CD4-positive, alpha-beta T cell treated with Interleukin-4 for 1 hour (primary cell): ENCODE measurements at places on chromosomes 6 and 20.

- no peak for DNase-seq
Observed at GRCh38 chr6:7390226-7390878, 744 bp downstream of the RIOK1 start.

DNA sequence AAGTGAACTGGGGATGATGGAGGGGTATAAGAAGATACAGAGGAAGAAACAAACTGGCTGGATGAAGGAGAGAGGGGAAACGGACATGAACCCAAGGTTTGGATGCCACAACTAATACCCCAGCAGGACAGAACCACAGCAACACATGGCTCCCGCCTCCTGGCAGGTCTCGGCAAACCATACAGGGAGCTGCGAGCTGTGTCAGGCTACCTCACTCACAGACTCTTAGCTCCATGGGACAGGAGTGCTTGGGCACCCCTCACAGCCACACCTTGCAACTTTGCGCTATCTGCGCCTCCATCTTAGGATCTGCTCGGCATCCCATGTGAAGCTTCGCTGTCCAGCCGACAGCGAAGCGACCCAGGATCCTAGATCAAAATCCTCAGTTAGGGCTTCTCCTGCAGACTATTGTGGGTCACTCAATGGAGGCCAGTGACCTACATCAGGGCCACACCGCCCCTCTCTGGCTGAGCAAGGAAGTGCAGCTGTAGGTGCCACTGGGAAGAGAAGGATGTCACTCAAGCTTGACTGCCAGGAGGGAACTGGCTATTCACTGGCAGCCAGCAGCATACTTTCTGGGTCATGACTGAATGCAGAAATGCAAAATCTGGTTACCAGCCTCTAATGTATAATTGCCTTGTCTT, 174.4 kb upstream of the RIN2 start:
- peak; percentile 52 for DNase-seq

DNA sequence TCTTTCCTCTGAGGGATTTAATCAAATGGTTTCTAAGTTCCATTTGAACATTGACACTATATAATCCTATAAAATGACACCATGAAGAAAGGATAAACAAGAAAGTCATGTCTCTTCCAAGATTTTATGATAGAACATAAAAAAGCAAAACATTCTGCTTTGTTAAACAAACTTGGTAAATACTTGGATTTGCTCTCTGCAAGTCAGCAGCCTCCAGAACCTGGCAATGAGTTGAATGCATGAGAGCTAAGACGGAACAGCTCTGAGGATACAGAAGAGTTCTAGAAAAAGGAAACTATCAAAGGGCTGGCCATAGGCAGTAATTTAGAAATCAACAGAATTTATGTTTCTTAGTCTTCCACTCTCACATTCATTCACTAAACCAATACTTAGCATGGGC, 656.0 kb upstream of the ID4 start:
- DNase-seq, result no peak

- DNase-seq, result no peak
Observed at GRCh38 chr6:22886650-22887581, 317.6 kb downstream of the HDGFL1 start.

GRCh38 chr6:67667637-67668422, 967.3 kb upstream of the ADGRB3 start:
- DNase-seq, result no peak

DNA sequence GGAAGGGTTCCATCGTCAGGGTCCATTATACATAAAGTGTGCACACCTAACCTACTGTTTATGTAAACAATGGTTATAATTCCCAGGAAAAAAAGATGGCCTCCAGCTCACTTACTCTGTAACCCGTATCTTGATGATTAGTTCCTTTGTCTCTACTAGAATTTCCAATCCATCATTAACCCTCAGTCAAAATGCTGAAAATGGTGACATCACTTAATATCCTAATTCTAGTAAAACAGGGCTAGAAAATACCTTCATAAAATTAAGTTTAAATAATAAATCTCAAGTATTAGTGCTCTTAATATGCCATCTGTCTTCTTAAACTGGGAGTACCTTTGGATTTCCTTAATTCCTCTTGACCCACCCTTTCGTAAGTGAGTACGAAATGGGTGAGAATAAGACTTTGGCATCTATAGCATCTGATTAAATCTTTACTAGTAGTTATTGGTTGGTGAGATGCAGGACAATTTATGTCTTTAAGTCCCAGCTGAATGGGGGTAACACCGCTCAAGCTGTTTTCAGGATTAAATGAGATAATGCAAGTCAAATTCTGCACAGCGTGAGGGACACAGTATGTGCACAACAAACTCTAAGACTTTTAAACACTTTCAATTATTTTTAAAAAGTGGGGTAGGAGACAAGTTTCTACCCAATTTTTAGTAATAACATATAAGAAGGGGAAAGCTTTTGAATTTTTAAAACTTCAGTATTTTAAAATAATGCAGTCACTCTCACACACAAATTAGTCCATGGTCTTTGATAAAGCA, 1.6 kb downstream of the HMGN3 start:
- DNase-seq, result no peak

DNA sequence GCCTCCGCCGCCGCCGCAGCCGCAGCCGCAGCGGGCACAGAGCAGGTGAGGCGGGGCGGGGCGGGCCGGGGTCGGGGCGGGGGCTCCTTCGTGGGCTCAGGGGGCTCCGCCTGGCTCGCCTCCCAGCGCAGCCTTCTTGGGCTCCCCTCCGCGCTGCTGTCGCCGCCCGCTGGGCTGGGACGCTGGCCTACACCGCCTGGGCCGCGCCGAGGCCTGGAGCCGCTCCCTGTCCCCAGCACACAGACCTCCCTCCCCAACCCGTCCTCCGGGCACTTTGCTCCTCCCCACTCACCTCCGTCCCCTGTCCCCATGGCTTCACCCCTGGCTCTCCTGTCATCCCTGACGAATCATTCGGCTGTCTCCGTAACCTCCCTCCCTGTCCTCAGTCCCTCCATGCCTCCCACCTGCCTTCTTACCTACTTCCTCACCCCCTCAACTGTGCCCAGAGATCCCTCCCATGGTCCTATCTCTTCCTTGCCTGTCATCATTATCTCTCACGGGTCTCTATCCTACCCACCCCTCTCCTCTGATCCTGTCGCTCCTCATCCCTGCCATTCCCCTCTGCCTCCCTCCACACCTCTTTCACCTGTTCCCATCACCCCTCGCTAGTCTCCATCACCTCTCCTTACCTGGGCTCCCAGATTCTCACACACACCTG, 512 bp downstream of the TTBK1 start:
- no peak for DNase-seq

DNA sequence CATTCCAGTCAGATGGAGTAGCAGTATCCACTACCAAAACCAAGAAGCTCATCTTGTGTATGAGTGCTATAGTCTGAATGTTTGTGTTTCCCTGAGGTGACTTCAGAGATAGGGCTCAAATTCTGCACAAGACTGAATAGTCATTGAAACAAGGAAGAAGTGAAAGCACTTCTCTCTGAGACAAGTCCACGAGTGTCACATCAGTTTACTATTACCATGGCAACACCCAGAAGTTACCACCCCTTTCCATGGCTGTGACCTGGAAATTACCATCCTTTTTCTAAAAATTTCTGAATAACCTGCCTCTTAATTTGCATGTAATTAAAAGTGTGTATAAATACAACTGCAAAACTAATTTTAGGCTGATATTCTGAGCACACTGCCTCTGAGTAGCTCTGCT, 682.1 kb upstream of the ADGRB3 start:
- DNase-seq, result no peak

DNA sequence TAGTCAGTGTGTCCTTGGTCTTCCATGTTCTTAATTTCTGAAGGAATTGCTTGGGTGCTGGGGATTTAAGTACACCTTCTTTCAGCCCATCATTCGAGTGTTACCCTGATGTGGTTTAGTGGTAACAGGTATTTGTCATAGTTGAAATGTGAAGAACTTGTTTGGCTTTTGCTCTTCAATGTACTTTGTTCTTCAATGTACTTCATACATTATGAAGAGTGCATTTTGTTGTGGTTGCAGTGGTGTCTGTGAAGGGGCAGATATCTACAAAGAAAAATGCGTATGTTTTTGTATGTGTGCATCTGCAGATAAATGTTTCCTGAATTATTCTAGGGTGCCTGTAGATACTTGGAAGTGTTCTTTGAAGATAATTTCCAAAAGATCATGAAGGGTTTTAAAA, 111.2 kb upstream of the SUPT3H start:
- no peak for DNase-seq

DNA sequence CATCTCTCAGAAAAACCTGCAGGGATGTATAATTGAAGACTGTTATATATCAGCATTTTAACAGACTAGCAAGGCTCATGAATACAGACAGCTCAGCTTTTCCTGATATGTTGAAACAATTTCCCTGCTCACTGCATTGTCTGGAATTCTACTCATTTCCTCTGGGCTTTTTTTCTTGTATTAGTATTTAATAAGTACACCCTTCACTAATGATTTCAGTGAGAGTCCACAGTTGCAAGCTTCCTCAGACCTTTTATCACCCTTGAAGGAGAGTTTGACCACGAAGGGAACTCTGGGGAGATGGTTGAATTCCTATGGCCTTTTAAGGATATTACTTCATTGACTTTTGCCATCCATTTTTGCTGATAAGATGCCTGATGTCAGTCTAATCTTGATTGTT, 248.7 kb downstream of the ADGB start:
- no peak for DNase-seq

- no peak for DNase-seq
Observed at GRCh38 chr6:165585060-165585459, 78.0 kb downstream of the PDE10A start.

- no peak for DNase-seq
Observed at GRCh38 chr6:98717322-98717877, 117.0 kb upstream of the POU3F2 start.

GRCh38 chr6:96345501-96345900, 176.1 kb upstream of the UFL1 start:
- no peak for DNase-seq

DNA sequence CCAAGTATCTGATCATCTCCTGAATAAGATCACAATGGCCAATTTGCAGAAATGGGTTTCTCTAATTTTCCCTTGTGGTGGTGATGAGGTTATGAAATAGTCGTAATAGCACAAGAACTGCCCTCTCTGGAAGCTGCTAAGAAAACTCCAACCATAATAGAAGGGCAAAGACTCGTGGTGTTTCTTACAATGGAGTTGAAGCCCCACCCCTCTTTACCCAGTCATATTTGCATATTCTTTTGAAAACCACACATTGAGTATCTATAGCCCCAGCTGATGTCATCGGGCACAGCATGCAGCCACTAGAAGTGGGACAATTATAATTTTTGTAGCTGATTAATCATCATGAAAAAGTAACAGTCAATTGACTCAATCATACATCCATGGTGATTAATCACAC, 452.1 kb upstream of the POU3F2 start:
- DNase-seq, result no peak

- DNase-seq, result no peak
Observed at GRCh38 chr20:63544958-63545516, 2.5 kb downstream of the SRMS start.

GRCh38 chr6:35409245-35409644, 42.9 kb upstream of the FANCE start:
- no peak for DNase-seq

GRCh38 chr6:128073389-128073788, 172.5 kb upstream of the THEMIS start:
- no peak for DNase-seq

- no peak for DNase-seq
Observed at GRCh38 chr6:28462401-28462800, 19.1 kb upstream of the ZSCAN23 start.

DNA sequence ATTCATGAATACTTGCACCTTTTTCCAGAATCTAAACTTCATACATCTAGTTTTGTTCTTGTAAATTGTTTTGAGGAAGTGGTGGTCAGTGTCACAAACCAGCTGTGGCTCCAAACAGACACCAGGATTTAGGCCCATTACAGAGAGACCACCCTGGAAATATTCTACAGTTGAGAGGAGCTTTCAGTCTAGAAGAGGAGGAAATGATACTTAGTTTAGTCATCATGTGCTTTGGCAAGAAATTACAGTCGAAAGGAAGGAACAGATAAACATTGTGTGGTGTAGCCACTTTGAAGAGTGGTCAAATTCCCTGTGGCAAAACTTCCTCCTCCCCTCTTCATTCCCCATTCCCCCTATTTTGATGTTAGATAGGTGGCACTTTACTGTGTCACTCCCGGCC, 15.7 kb downstream of the DCBLD1 start:
- DNase-seq, result no peak

DNA sequence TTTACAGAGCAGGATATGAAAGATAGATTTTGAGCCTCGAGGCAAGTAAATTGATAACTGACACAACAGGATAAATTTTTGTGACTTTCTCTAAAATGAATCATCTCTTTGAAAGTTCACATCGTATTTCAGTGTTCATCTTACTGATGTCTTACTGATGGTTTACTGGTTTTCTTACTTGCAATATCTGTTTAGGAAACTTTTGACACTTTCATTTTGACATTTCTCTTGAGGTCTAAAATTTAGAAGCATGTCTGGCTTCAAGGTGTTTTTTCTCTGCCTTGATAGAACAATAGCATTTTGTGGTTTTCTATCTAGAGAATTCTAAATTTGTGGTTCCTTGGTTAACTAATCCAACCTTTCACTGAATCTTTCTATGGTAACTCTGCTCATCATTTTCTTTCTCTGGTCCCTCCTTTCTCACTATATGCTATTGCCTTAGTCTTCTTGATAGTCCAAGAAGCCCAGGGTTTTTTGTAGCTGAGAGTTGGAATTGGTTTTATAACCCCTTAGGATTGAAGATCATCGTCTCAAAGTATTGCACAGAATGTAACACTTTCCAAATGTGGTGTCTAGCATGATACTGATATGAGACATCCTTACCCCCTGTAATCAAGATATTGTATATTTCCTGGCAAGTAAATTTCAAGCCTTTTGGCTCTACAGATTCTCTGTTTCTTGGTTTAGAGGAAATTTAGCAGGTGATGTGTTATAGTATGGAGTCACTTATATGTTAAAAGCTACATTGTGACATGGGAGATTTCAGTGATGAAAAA, 98.7 kb downstream of the RNF144B start:
- no peak for DNase-seq

- DNase-seq, result peak; percentile 11
Observed at GRCh38 chr6:111486921-111487320, 3.9 kb upstream of the REV3L start.

- no peak for DNase-seq
Observed at GRCh38 chr6:142303176-142303533, 1.3 kb downstream of the ADGRG6 start.

DNA sequence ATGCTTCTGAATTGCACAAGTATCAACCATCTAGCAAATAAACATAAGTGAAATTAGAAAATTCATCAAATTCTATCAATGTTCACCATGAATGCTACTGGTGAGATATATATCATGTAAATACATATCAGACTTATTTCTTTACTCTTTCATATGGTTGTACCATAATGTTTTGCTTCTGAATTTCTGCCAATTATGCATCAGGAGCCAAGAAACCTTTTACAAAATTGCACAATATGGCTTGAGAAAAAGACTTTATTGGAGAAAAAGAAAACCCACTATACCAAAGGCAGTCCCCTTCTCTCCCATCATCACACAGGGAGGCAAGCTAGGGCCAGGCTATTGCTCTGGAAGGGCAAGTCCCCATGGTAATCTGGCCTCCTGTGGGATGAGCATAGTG, 402.6 kb downstream of the C6orf118 start:
- DNase-seq, result no peak

- DNase-seq, result no peak
Observed at GRCh38 chr6:47083586-47084047, 41.5 kb upstream of the ADGRF1 start.

GRCh38 chr6:44969446-44970185, 358.5 kb upstream of the RUNX2 start:
- DNase-seq, result no peak
